ENCODE measurements at places on chromosomes 5 and 9.

DNA sequence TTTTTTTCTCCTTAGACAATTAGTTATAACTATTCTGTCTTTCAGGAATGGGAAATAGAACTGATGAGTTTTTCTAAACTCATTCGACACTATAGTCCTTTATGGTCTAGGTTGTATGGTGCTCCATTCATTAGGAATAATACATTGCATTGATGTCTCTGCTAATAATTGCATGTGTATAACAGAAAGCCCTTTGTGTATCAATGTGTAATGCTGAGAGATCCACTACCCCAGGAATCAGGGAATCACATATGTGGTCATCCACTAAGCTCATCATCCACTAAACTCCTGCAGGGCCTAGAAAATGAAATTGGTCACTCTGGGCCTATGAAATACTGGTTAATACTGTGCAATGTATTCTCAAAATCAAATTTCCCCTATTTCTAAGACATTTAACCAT is 242.0 kb upstream of the CDH18 start:
- no peak for DNase-seq

- DNase-seq, result no peak
Observed at GRCh38 chr5:133907075-133907474, 61.4 kb downstream of the C5orf15 start.

- DNase-seq, result no peak
Observed at GRCh38 chr9:21404146-21404545, 4.8 kb upstream of the IFNA8 start.

DNA sequence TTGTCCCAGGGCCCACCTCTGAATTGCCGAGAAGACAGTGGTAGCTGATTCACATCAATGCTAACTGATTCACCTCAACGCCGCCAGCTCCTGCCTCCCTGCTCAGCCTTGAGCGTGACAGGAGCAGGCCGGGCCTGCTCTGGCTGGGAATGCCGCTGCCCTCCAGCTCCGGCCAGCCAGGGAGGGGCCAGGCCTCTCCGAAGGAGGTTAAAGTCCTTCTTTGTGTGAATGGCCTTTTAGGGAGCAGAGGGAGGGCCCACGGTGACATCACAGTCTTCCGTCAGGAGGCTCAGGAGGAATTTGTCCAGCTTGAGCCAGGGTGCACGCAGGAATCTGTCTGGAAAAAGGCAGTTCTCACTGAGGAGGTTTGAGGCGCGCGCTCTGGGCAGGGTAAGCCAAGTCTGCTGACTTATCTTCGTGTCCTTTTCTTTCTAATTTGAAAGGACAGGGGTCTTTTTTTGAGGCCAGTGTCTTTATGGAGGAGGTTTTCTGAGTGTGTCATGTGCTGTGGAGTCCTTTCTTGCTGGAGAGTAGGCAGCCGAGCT is 82.7 kb downstream of the C9orf152 start:
- DNase-seq, result peak; percentile 62

GRCh38 chr9:116700882-116701865 is 14.1 kb downstream of the TRIM32 start:
- no peak for DNase-seq

GRCh38 chr9:29332789-29333188 is 1759.5 kb upstream of the C9orf72 start:
- DNase-seq, result peak; percentile 73

GRCh38 chr5:33891788-33892619 is at the start of gene ADAMTS12:
Gene ADAMTS12, minus strand, starts transcription at chr5:33891990. Its CDS starts 134 bp downstream, at chr5:33891856.
- peak; percentile 21 for DNase-seq
